ENCODE measurements at places on chromosomes 12 and 14.

- DNase-seq: no peak
Measured at GRCh38 chr14:72962829-72963312, 36.6 kb downstream of the DCAF4 start.

- no peak for DNase-seq
Measured at GRCh38 chr12:89448526-89448925, 76.1 kb downstream of the GALNT4 start.

DNA sequence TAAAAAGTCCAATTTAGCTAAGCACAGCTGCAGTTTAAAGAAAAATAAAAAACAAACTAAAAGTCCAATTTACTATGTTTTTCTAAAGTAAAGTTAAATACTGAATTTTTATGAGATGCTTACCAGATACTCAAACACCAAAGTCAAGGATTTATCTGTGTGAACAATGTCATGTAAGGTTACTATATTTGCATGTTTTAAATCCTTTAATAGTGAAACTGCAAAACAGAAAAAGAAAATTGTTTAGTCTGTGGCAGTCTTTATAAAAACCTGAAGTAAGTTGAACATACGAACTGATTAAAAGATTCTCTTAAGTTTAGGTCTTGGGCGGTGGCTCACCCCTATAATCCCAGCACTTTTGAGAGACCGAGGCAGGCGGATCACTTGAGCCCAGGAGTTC lies 102.7 kb downstream of the CDK17 start:
- no peak for DNase-seq

GRCh38 chr12:117854339-117855012 lies 114.3 kb downstream of the KSR2 start:
- no peak for DNase-seq

- DNase-seq: no peak
Measured at GRCh38 chr12:62732861-62733427, 202.0 kb downstream of the PPM1H start.

GRCh38 chr12:106897082-106897481 lies 58.6 kb upstream of the TMEM263 start:
- no peak for DNase-seq

DNA sequence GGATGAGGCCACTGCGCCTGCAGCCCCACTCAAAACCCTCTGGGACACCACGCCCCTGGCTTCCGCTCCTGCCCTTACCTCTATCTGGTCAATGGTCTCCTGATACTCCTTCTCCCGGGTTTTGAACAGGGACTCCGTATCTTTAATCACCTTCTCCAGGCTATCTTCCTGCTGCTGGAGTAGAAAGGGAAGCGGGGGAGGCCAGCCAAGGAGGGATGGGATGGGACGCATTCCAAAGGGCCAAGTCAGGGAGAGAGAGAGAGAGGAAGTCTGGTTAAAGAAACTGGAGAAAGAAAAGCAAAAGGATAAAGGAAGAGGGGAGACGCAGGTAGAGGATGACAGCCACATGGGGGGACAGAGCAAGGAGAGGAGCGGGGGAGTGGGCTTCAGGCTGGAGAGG lies 7.9 kb downstream of the IFFO1 start:
- DNase-seq: no peak

DNA sequence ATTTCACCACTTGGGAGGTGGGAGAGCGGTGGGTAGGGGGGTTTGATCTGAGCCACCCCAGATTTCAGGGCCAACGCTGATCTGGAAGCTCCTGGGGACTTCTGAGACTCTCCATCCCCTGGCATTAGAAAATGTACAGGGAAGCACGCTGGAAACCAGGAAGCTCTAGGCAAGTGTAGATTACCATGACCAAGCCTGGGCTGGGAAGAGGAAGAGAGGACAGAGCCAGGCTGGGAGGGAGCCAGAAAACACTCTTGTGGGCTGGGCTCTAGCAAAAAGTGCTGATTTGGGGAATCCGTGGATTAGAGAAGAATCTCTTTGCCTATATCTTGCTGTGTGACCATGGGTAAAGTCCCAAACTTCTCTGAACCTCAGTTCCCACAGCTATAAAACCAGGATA lies 236.7 kb downstream of the BCL11B start:
- DNase-seq: no peak

Measured in renal cortex interstitium (tissue), 15 donors.